Fibroblast of the aortic adventitia (primary cell): ENCODE measurements at places on chromosomes 5 and 9.
A peak's percentile ranks its signal among the peaks of the same experiment; 100 is the strongest.

GRCh38 chr5:34690301-34690700, 34.2 kb downstream of the RAI14 start:
- no peak for DNase-seq

DNA sequence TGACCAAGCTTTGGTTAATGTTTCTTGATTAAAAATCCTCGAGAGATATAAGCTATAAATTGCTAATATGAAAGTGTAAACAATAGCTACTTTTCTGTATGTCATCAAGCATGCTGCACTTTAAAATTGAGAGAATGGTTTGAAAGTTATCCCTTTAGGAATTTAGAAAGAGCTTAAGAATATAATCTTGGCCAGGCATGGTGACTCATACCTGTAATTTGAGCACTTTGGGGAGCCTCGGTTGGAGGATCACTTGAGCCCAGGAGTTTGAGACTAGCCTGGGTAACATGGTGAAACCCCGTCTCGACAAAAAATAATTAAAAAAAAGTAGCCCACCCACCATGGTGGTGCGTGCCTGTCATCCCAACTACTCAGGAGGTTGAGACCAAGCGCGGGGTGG, 12.2 kb upstream of the MROH2B start:
- DNase-seq = no peak

DNA sequence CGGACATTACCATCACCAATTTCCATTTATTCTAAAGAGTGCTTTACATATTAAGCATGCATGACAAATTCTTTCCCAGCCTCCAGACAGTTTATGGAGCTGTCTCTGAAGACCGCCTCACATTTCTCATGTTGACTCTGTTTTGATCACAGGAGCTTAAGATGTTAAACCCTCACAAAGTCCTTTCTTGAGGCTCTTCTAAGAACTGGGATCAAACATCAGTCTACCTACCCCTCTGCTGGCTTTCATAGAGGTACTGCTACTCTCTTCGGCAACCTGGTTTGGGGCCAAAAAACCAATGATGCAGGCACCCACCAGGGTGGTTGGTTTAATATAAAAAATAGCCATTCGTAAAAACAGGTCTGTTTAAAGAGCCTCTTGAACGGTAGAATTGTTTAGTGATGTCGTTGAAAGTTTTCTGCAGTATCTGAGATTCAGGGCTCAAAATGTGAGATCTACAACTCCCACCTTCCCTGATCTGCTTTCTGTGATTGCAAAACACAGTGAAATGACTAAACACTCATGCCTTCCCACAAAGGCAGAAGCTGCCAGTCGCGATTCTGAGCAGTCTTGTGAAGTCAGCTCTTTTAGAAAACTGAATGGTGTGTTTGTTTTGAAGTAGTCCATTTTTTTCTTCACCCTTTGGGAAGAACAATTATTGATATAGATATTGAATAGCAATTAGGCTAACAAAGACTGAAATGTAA, 3.5 kb downstream of the RXFP3 start:
- peak; percentile 41 for DNase-seq

DNA sequence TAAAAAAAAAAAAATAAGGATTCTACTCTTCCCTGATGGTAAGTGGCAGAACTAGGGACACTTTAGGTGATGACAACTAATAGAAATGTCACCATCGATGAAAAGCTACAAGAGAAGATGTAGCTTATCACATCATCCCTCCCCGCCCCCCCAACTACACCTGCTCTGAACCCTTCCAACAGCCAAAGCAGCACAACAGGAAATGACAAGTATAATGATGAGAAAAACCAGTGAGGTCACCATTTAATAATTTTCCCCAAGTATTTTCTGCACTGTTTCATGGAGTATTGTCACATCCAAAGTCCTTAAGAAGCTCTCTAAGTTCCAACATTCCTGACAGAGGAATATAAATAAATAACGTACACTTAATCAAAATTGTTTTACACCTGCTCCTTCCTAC, 221.4 kb downstream of the EFNA5 start:
- DNase-seq = no peak

GRCh38 chr5:11047030-11047429, 286.0 kb upstream of the DAP start:
- DNase-seq = no peak

GRCh38 chr5:105630803-105631202, 2039.9 kb downstream of the EFNA5 start:
- DNase-seq = no peak

DNA sequence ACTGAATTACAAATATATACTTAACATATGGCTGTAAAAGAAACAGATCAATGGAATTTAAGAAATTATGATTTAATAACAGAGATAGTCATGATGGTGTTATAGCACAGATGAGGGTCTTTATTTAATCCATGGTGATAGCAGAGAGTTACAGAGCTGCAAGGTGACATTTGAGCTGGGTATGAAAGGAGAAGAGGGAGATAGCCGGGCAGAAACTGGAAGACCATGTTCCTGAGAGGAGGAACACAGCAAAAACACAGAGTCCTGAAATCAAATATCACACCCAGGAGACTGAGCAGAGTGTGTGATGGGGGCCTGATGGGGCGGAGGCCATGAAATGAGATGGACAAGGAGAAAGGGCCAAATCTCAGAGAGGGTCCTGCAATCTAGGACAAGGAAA, 163.4 kb downstream of the PJA2 start:
- DNase-seq = no peak

GRCh38 chr9:21160178-21160577, 6.3 kb downstream of the IFNA21 start:
- no peak for DNase-seq

DNA sequence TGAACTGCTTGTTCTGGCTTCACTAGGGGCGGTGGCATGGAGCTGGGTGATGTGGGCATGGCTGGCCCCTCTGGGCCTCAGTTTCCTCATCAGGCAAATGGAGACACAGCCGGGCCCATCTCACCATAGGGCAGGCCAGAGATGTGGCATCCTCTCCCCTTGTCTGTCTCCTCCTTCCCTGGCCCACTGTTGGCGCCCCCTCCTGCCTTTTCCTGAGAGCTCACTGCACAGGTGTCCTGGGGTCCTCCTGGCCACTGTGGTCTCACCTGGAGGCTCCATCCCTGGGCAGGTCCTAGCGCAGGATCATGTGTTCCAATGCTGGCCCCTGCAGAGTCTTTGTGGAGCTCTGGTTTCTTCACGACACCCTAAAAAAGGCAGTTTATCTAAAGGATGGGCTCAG, 53.5 kb downstream of the NEK6 start:
- DNase-seq = no peak

DNA sequence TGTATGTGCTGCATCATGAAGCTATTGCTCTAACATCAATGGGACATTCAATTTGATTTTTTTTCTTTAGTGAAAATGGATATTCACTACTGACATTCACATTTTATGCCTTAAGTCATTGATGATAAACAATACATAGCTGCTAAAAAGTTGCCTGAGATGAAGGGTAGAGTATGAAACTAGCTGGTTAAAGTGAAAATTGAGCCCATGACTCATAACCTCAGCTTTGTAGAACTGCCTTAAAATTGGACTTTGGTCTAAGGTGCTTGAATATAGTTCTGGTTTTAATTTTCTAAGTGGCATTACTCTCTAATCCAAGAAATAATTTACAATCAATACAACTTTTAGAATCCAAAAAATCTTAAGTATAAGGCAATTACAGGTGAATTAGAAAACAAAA, 740.4 kb upstream of the RIOK2 start:
- no peak for DNase-seq

DNA sequence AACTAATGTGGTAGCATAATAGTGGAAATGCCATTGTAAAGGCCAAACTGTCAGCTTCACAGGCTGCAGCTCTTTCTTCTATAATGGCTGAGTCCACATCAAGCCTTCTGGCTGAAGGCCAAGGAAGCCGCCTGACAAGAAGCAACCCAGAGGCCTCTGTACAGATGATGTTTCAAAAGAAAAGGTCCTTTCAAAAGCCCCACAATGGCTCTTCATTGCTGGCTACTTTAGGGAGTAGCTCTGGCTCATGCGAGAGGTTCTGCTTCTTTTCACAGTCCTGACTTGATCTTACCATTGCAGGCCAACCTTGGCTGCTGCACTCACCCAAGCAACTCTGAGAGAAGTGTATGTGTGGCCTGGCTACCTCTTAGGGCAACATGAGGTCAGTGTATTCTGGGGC, 54.5 kb upstream of the EQTN start:
- peak; percentile 10 for DNase-seq

GRCh38 chr5:179405426-179406030, 60.3 kb upstream of the ADAMTS2 start:
- no peak for DNase-seq

- DNase-seq = peak; percentile 87
These were observed 65.6 kb downstream of the COL5A1 start for GRCh38 chr9:134707031-134707680.

DNA sequence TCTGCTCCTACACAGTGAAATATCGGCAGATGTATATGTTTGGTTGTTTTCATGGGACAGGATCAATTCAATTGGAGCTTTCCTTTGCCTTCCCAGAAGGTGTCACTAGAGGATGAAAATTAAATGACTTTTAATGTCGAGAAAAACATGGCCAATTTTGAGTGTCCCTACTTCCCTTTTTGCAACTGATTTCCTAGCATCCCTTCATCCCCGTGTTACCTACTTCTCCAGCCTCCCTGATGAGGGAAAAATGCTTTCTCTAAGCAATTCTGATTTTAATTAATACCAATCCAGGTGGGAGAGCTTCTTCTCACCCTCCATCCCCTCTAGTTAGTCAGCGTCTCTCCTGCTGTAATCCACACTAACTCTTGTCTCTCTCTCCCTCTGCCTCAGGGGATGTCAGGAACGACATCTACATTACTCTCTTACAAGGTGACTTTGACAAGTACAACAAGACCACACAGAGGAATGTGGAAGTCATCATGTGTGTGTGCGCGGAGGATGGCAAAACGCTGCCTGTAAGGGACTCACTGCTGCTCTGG, 64.9 kb downstream of the DOCK2 start:
- DNase-seq = peak; percentile 79

GRCh38 chr5:171415115-171415730, 4.2 kb upstream of the FGF18 start:
- DNase-seq = peak; percentile 88

GRCh38 chr9:83204047-83204446, 141.1 kb upstream of the RASEF start:
- no peak for DNase-seq

- DNase-seq = no peak
These were observed at the start of gene PDLIM4 for GRCh38 chr5:132257131-132258101. Gene PDLIM4, plus strand, starts transcription at chr5:132257696. Its CDS starts 39 bp downstream, at chr5:132257735.

GRCh38 chr5:91119981-91120850, 262.9 kb downstream of the ARRDC3 start:
- peak; percentile 63 for DNase-seq

GRCh38 chr9:80498001-80498555, 926.3 kb downstream of the TLE4 start:
- no peak for DNase-seq

- DNase-seq = no peak
These were observed 452.4 kb upstream of the GRAMD2B start for GRCh38 chr5:125970631-125971307.

GRCh38 chr9:26870292-26870691, 22.3 kb downstream of the CAAP1 start:
- DNase-seq = peak; percentile 43

DNA sequence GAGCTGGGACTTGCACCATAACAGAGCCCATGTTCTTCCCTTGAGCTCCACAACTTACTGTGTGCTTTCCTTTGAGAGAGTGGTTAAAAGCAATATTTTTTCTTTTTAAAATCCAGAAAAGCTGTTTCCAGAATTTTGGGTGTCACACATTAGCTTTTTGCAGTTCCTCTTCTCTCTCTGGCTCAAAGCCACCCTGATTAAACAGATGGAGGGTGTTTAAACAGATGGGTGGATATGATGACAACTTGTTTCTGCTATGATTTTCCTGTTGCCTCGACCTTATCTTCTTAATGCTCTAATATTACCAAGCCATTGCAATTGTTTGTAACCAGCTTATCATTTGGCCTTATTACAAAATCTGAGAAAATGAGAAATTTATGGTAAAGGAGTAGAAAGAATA, 22.9 kb upstream of the CFAP95 start:
- no peak for DNase-seq

DNA sequence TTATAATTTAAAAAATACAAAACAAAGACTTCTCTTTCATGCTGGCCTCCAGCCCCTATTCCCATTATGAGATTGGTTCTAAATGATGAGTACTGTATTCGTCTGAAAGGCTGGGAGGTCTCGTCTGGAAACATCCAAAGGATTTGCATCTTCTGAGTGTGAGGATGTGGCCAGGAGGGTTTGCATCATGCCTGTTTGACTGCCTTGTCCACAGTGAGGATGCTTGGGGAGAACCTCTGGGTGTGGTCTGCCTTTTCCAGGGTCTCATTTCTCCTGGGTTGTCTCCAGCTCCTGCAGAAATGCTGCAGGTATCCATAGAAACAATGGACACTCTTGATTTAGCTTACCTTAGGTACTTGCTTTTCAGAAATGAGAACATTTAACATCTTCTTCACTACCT, 26.4 kb upstream of the CXCL14 start:
- DNase-seq = no peak

DNA sequence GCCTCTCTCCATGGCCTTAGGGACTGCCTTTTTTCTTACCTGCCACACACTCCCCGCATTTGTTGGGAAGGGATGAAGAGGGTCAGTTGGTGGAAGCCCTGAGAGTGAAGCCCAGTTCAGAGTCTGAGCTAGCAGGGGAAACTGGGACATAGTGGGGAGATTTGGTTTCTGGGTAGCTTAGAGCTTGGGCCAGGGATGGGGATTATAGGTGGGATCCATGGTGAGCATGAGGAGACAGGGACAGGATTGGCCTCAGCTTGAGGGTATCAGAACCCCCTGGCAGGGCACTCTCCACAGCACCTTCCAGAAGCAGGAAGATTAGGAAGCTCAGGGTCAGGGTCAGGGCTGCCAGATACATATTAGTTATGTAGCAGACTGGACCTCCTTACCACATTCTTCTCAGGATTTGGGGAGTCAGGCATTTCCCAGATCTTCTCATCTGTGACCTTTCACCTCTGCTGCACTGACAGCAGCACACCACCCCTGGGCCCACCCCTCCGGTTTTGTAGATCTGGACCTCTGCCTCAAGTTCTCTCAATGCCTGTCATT, 17.9 kb downstream of the OR13J1 start:
- no peak for DNase-seq

DNA sequence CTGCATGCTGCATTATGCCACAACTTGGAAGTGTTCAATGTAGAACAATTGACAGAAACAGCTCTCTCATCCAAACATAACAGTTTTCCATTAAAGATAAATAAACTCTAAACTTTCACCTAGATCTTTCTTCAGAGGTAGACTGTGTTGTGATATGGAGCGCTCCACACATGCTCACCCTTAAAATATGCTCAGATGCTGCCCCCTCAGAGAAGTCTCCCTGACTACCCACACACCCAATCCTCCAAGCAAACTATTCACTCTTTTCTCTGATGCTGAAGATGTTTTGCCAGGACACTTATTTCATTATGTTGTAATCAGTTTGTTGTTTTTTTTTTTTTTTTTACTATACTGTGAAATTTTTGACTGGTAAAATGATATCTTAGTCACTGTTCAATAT, 206.6 kb upstream of the RASA1 start:
- no peak for DNase-seq

DNA sequence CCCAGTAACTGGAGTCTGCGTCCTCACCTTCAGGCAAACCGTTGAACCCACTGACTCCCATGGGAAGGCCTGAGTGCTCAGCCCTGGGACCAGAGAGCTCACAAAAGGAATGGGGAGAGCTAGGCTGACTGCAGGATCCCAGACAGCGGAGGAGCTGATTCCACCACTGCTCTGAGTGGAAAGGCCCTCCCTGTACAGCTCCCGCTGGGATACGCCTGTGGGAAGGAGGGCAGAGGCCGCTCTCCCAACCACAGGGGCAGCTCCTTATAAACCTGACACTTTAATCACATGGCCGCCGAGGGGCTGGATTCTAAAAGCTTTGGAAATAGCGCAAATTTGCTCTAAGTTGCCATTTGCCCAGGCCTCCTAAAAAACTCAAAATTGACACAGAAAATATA, 37.1 kb downstream of the DBH start:
- no peak for DNase-seq
